Fibroblast of lung (primary cell): ENCODE measurements at places on chromosomes 2 and 18. TPM values are rescaled to one million over a fixed set of nuclear protein-coding genes. Genes with fewer than 3 reads are reported as not detected.
A peak's percentile ranks its signal among the peaks of the same experiment; 100 is the strongest.

- DNase-seq = peak; percentile 17
- no peak overlapping the region for H3K4me3 ChIP-seq
- H3K27ac ChIP-seq = no peak overlapping the region
- no peaks in the 10 kb centered on the region for H3K36me3 ChIP-seq
- no peaks in the 10 kb centered on the region for H3K4me1 ChIP-seq
Observed at GRCh38 chr2:195356026-195356425, 301.0 kb upstream of the SLC39A10 start.

- H3K4me3 ChIP-seq = no peak overlapping the region
- no peaks in the 10 kb centered on the region for H3K27me3 ChIP-seq
- no peaks in the 10 kb centered on the region for H3K4me1 ChIP-seq
- no peak for DNase-seq
- H3K27ac ChIP-seq = no peak overlapping the region
Observed at GRCh38 chr18:32915516-32915915, 142.7 kb upstream of the KLHL14 start.

Gene RTP5
- total RNA-seq = not detected in 2 replicates

DNA sequence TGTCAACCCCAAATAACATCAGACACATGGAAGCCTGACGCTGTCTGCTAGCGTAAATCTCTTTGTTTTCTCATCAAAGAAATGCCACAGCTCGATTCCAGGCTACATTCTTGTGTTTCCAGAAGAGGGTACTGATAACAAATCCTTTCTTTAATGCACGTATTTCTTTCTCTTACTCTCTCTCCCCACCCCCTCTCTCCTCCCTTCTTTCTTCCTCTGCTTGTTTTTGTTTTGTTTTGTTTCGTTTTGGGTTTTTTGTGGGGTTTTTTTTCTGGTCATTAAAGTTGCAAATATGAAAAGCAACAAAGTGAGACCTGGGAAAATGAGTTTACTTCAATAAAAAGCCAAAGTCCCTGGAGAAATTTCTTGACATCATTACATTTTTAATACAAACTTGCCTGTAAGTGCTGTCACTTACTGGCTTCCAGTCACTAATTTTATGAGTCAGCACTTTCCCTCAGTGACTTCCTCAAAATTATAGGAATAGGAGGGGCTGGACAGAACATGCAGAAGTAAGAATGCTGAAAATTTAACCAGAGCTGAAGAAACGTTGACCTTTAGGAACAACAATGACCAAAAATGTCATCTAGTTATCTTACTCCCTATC, 106.7 kb upstream of the NABP1 start:
- H3K4me3 ChIP-seq = peak overlapping the region; percentile 52
- H3K27me3 ChIP-seq = no peaks in the 10 kb centered on the region
- H3K4me1 ChIP-seq = peaks cover 2% of the 10 kb centered on the region
- peak; percentile 80 for DNase-seq

DNA sequence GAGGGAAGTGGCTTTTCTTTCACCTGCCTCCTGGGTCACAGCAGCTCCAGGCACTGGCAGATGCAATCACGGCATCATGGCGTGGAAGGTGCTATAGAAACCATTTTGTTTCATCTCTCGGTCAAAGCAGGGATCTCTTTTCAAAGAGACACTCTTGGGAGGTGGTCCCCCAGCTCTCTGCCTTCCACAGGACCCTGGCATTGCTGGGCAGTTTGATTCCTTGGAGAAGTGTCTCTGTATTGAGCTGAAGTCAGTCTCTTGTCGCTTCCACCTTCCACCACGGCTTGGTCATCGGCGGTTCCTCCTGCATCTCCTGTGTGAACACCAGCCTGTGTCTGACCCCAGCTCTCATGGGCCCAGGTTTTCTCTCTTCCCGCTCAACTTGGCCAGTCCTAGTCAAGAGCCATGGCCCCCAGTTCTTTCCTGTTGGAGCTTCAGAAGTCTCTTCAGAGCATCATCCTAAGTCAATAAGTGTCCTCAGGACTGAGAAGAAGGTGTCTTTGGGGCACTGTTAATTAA, 42.3 kb upstream of the HDAC4 start:
- no peaks in the 10 kb centered on the region for H3K36me3 ChIP-seq
- DNase-seq = no peak
- H3K27ac ChIP-seq = no peak overlapping the region

DNA sequence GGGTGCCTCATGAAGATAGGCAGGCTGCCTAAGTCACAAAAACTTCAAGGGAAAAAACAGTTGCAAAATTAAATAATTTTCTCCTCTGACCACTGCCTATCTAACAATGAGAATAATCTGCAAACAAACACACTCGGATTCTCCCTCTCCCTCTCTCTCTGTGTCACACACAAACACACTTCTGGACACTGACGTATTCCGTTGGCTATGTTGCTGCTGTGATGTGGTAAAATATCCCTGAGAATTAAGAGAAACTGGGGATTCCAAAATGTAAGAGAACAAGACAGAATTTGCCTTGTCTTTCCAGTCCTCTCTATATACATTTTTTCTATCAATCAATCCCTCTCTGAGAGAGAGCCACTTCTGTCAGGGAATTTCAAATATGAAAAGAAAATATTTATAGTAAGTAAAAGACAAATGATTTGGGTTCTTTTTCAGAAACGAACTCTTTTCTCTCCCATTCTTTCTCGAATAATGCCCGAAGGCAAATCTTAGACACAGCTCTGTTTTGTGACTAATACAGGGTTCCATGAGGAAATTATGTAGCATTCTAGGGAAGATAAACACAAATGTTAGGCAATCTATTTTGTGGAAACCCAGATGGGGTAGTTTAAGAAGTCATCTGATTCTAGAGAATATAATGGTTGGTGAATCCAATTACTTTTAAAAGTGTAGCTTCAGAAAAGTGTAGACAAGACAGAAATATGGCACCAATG, 310.3 kb upstream of the CYP26B1 start:
- no peaks in the 10 kb centered on the region for H3K4me1 ChIP-seq
- H3K36me3 ChIP-seq = no peaks in the 10 kb centered on the region
- DNase-seq = peak; percentile 34
- no peak overlapping the region for H3K27ac ChIP-seq
- no peak overlapping the region for H3K4me3 ChIP-seq

DNA sequence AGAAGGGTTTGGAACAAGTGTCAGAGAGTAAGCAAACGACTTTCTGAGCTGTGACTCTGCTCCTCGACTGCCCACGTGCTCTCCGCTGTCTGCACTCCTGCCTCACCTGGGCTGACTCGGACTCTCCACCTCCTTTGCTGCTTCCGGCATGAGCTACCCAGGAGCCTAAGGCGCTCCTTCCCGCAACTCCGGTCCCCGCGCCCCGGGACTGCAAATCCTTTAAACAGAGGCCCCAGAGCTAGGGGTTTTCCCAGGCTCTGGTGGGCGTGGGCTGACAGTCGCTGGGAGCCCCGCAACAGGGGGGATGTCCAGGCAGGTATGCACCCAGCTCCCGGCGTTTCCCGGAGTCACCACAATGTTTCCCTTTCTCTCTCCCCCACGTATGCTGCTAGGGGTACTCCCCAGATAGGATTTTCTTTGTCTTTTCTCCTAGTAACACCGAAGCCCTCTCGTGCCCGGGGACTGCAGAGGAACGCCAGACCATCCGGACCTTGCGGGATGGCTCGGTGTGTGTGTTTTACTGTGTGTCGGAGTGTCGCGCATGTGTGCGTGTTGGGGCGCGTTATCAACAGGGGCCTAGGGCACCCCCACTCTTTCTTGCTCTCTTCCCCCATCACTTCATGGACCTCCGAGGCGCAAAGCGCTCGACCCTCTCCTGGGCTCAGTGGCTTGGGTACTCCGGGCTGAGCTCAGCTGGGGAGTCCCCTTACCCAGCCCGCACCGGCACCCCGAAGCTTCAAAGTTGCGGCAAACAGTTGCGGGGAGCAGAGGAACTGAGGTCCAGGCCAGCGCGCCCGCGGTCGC, 691 bp upstream of the THSD7B start:
- DNase-seq = no peak
- no peaks in the 10 kb centered on the region for H3K4me1 ChIP-seq
- no peaks in the 10 kb centered on the region for H3K27me3 ChIP-seq
- no peak overlapping the region for H3K4me3 ChIP-seq

Gene TNS1
- 44.4 and 49.1 TPM in 2 replicates for total RNA-seq

- DNase-seq = peak; percentile 41
- H3K27me3 ChIP-seq = no peaks in the 10 kb centered on the region
- H3K4me1 ChIP-seq = no peaks in the 10 kb centered on the region
- H3K4me3 ChIP-seq = no peak overlapping the region
- H3K27ac ChIP-seq = no peak overlapping the region
Observed at GRCh38 chr18:35236571-35237363, 4.1 kb upstream of the ZNF397 start.

DNA sequence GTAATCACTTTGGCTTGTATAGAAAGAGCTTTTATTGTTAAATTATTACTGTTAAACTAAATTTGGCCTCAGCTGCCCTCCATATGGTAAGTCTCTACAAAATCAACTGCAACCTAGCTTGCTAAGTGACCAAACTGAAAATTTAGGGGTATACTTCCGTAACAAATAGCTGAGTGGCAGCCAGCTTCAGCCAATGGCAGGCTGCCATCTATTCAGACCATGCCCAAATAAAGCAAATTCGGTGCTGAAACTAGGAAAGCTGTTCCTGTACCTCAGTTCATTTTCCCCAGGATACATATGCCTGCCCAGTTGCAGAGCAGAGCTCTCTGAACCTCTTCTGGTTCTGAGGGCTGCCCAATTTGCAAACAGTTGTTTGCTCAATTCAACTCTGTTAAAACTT, 94.8 kb downstream of the EML6 start:
- no peaks in the 10 kb centered on the region for H3K27me3 ChIP-seq
- DNase-seq = peak; percentile 3
- no peak overlapping the region for H3K4me3 ChIP-seq

Gene PRKAG3
- 0.26 and 0.33 TPM in 2 replicates for total RNA-seq

Gene TXNL1
- total RNA-seq = 16.4 and 25.4 TPM in 2 replicates

- peak; percentile 49 for DNase-seq
- no peak overlapping the region for H3K4me3 ChIP-seq
- no peak overlapping the region for H3K27ac ChIP-seq
- no peaks in the 10 kb centered on the region for H3K4me1 ChIP-seq
Observed at GRCh38 chr2:32937602-32938448, 8.9 kb upstream of the LTBP1 start.

Gene SERPINB4
- total RNA-seq = not detected in 2 replicates

DNA sequence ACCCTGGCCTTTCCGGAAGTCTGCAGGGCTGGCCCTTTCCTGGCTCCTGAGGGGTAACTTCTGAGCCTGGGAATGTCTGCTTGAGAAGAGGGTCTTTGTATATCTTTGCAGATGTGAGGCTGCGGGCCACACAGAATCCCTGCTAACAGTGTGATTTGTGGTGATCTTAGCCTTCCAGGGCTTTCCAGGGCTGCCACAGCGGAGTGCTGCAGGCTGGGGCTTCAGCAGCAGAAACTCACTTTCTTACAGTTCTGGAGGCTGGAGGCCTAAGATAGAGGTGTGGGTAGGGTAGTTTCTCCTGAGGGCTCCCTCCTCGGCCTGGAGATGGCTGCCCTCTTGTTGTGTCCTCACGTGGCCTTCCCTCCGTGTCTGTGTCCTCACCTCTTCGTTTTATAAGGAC, 294.7 kb upstream of the HS6ST1 start:
- H3K4me1 ChIP-seq = no peaks in the 10 kb centered on the region
- H3K36me3 ChIP-seq = no peaks in the 10 kb centered on the region
- H3K27me3 ChIP-seq = no peaks in the 10 kb centered on the region
- DNase-seq = no peak
- H3K4me3 ChIP-seq = no peak overlapping the region
- no peak overlapping the region for H3K27ac ChIP-seq

GRCh38 chr2:19753818-19754217, 148.0 kb downstream of the TTC32 start:
- no peak overlapping the region for H3K4me3 ChIP-seq
- no peaks in the 10 kb centered on the region for H3K4me1 ChIP-seq
- no peak overlapping the region for H3K27ac ChIP-seq
- no peaks in the 10 kb centered on the region for H3K27me3 ChIP-seq
- no peaks in the 10 kb centered on the region for H3K36me3 ChIP-seq

Gene LHCGR
- not detected in 2 replicates for total RNA-seq

- H3K27ac ChIP-seq = no peak overlapping the region
- H3K4me3 ChIP-seq = no peak overlapping the region
- H3K4me1 ChIP-seq = no peaks in the 10 kb centered on the region
- no peak for DNase-seq
- no peaks in the 10 kb centered on the region for H3K36me3 ChIP-seq
- no peaks in the 10 kb centered on the region for H3K27me3 ChIP-seq
Observed at GRCh38 chr2:12127638-12128037, 381.2 kb downstream of the LPIN1 start.

- no peak for DNase-seq
- H3K4me3 ChIP-seq = no peak overlapping the region
- no peak overlapping the region for H3K27ac ChIP-seq
- no peaks in the 10 kb centered on the region for H3K27me3 ChIP-seq
- no peaks in the 10 kb centered on the region for H3K36me3 ChIP-seq
Observed at GRCh38 chr2:45588158-45588829, 22.8 kb downstream of the SRBD1 start.

DNA sequence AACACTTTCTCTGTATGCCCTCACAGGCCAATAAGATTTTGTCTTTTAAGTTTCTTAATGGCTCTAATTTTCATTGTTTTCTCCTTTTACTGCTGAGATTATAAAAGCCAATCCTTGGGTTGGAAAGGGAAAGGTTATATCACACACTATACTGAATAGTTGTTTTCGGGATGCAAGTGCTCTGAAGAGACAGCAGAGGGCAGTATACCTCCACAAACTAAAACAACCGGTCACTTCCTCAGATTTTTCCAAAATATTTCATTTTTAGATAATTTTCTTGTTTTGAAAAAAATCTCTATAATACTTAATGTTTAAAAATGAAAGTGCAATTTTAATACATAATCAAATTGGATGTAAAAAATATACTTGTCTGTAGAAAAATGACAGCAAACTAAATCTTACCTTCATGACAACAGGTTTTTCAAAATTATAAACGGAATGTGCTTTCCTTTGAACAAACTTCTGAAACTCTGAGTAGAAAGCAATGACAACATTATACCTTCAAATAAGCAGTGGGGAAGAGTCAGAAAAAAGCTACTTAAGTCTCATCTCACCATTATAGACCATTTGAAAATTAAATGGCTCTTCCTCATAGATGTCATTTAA, 82.7 kb downstream of the ORC4 start:
- no peak overlapping the region for H3K27ac ChIP-seq
- H3K27me3 ChIP-seq = no peaks in the 10 kb centered on the region
- H3K36me3 ChIP-seq = peaks cover 2% of the 10 kb centered on the region
- H3K4me1 ChIP-seq = no peaks in the 10 kb centered on the region
- no peak overlapping the region for H3K4me3 ChIP-seq

GRCh38 chr2:153057743-153058142, 339.3 kb downstream of the ARL6IP6 start:
- no peak overlapping the region for H3K4me3 ChIP-seq
- DNase-seq = no peak
- H3K27me3 ChIP-seq = no peaks in the 10 kb centered on the region
- H3K27ac ChIP-seq = no peak overlapping the region

DNA sequence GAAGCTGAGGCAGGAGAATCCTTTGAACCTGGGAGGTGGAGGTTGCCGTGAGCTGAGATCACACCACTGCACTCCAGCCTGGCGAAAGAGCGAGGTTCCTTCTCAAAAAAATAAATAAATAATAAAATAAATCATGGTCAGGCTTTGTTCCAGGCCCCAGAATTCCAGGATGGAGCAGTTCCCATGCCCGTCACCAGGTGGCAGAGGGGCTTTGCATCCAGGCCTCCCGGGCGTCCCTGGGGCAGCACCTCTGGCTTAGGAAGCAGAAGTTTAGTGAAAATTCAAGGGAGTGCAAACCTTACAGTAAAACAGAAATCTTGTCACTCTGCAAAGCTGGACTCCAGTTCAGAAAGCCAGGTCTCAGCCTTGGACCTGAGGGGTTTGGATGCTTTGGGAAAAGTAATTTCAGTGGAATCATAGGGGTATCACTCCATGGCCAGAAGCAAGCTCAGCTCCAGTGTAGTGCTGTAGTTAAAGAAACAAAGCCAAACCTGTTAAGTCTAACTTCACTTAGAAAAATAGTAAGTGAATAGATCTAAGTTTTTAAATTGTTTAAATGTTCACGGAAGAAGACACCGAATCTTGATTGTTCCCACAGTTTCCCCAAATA, 512.7 kb downstream of the CMPK2 start:
- no peak overlapping the region for H3K4me3 ChIP-seq
- H3K4me1 ChIP-seq = no peaks in the 10 kb centered on the region
- no peaks in the 10 kb centered on the region for H3K27me3 ChIP-seq
